Activated CD8-positive, alpha-beta memory T cell treated with anti-CD3 and anti-CD28 coated beads for 4 hours (primary cell): ENCODE measurements at places on chromosomes 4 and X.

DNA sequence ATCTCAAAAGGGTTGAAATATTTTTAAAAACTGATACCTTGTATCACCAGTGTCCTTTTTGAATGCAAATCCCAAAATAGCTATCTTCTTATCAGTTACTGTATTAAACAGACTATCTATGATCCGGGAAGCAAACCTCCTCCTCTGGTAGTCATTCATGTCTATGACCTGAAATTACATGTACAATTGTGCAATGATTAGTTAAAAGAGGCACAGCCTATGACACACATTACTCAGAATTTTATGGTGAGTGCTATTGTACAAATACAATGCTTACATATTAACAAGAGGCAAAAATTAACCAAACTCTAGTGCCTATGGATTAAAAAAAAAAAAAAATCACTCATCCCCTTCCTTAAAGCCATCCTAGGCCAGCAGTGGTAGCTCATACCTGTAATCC is 21.7 kb downstream of the UGDH start:
- DNase-seq, result no peak

- no peak for DNase-seq
Observed at GRCh38 chr4:10421344-10422055, 35.7 kb downstream of the ZNF518B start.

DNA sequence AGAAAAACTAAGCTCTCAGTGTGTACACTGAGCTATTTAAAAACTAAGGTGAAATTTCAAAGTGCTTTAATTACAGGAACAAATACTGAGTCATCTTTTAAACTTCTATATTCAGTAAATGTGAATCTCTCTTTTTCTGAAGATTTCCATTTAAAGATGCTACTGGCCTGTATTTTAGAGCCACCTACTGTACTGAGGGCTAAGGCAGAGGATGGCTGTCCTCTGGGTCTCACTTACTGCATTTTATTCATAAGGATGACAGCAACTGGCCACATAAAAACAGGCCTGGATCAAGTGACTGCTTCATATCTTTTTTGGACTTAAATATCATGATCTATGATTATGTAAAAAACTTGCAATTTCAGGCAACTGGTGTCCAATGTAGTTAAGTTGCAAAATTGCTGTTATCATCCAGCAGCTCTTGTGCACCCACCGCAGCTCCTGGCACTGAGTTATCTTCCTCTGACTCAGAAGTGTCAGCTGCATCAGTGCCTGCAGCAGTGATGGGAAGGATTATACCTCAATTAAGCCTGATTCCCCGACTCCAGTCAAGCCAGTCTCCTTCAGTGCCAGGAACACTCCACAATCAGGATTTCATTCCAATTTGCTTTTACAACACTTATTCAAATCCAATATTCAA is 1073.7 kb downstream of the PDHA2 start:
- DNase-seq, result no peak

- no peak for DNase-seq
Observed at GRCh38 chrX:15170927-15171326, 99.0 kb downstream of the ASB9 start.

DNA sequence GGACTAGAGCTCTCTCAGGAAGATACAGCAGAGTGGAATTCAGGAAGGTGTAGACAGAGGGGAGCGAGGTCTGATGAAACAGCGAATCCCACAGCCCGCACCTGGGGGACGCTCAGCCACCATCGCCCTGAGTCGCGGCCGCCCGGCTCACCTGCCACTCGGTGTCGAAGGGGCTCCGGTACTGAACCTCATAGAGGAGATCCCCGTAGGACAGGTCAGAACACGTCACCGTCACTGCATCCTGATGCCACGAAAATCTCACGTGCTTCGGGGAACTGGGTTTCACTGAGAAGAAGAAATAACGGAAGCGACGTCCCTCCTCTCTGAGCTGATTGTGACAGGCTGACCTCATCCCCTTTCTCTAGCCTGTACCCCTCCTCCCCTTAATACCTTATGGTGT is 10.2 kb downstream of the CRLF2 start:
- no peak for DNase-seq

GRCh38 chrX:150201391-150201790 is 161.7 kb upstream of the MAMLD1 start:
- no peak for DNase-seq
